GM10248 (cell line): ENCODE measurements at places on chromosomes 1 and 21.

GRCh38 chr1:92367496-92367895, 68.6 kb downstream of the RPAP2 start:
- DNase-seq: no peak

GRCh38 chr1:178864326-178864725, 6.6 kb downstream of the ANGPTL1 start:
- DNase-seq: no peak

DNA sequence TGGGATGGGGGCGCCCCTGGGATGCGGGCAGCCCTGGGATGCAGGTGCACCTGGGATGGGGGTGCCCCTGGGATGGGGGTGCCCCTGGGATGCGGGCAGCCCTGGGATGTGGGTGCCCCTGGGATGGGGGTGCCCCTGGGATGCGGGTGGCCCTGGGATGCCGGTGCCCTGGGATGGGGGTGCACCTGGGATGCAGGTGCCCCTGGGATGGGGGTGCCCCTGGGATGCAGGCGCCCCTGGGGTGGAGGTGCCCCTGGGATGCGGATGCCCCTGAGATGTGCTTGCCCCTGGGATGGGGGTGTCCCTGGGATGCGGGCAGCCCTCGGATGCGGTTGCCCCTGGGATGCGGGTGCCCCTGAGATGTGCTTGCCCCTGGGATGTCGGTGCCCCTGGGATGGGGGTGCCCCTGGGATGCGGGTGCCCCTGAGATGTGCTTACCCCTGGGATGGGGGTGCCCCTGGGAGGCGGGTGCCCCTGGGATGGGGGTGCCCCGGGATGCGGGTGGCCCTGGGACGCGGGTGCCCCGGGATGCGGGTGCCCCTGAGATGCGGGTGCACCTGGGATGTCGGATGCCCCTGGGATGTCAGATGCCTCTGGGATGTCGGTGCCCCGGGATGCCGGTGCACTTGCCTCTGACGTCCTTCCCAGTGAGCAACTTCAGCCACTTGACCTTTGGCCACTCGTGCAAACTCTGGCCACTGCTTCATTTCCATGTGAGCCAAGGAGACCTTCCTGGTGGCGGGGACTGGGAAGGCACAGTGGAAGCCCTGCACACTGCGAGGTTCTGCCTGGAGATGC, 37.3 kb upstream of the SLC19A1 start:
- DNase-seq: no peak

- peak; percentile 80 for DNase-seq
Observed at GRCh38 chr1:234271243-234271606, 102.0 kb upstream of the COA6 start.

DNA sequence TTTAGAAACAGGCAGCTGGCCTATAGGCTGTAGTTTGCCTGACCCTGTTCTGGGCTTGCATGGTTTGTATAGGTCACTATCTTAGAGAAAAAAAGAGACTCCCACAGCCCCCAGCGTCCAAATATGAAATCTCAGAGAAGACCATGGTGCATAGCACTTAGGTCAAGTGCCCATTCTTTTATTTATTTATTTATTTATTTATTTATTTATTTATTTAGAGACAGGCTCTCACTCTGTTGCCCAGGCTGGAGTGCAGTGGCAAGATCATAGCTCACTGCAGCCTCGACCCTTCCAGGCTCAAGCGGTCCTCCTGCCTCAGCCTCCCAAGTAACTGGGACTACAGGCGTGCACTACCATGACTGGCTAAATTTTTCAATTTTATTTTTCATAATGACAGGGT, 50.8 kb upstream of the ARTN start:
- no peak for DNase-seq

- DNase-seq: no peak
Observed at GRCh38 chr1:112544751-112545150, 36.0 kb downstream of the WNT2B start.

- DNase-seq: no peak
Observed at GRCh38 chr21:28442624-28443023, 550.1 kb downstream of the LTN1 start.

GRCh38 chr1:206556750-206557635, 49.7 kb downstream of the RASSF5 start:
- DNase-seq: peak; percentile 80

GRCh38 chr1:220007438-220007837, 38.9 kb downstream of the EPRS1 start:
- no peak for DNase-seq

- DNase-seq: no peak
Observed at GRCh38 chr1:18494304-18494703, 13.6 kb downstream of the KLHDC7A start.

DNA sequence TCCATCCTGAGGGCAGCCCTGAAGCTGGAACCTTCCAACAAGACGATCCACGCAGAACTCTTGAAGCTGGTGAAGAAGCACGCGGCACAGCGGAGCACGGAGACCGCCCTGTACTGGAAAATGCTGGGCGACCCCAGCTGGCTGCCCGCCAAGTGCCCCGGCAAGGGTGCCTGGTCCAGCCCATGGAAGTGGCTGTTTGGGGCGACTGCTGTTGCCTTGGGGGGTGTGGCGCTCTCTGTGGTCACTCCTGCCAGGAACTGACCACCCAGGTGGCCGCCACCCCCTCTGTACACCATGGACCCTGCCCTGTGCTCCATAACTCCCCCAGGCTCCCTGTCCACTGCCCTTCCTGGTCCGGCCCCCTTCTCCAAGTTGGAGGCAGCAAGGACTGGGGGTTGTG, 90.8 kb downstream of the PPP1R12B start:
- DNase-seq: no peak

DNA sequence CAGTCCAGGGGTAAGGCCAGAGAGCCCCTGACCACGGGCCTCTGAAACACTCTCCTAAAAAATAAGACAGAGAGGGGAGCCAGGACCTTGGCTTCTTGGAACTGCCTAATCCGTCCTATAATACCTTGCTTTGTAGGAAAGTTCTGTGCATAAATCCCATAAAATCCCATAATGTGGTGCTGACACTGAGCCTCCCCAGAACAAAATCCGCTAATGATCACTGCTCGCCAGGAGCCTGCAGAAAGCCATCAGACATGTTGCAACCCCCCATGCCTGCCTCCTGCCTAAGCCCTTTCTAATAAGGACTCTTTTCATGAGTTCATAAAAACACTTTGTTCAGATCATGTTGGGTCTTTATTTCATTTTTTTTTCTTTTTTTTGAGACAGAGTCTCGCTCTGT, 9.3 kb upstream of the DHRS3 start:
- no peak for DNase-seq

DNA sequence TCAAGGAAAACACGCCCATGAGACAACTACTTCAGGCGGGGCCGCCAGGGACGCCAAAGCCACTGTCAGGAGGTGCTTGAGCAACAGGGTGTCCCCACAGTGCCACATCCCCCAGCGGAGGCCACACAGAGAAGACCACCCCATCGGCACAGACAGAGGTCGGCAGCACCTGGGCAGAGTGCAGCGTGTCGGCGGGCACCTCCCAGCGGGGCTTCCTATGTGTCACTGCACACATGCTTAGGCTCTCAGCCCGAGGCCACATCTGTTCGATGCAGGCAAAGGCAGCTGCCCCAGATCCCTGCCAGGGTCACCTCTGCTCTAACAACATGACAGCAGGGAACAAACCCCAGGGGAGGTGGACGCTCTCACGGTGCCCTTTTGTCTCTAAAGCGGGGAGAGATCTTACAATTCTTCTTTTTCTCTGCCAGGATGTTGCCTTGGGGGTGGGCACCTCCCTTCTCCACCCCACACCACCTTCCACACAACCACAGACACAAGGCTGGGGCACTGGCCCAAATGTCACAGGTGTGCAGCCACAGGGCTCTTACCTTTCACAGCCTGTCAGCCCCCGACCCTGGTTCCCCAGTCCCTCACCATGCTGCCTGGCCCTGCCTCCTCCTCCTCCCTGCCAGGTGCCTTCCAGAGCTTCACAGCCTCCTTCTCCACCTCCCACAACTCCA, 4.2 kb downstream of the KRTAP10-8 start:
- DNase-seq: no peak
